ENCODE measurements at places on chromosomes 6 and 20.

GRCh38 chr6:36916126-36916525 is 30.4 kb downstream of the C6orf89 start:
- no peak for DNase-seq

- DNase-seq = no peak
These were observed 23.8 kb upstream of the PLEKHG1 start for GRCh38 chr6:150575836-150576235.

GRCh38 chr6:3808759-3809514 is 40.2 kb upstream of the FAM50B start:
- DNase-seq = no peak

- no peak for DNase-seq
These were observed 19.4 kb upstream of the MRGBP start for GRCh38 chr20:62776692-62777527.

DNA sequence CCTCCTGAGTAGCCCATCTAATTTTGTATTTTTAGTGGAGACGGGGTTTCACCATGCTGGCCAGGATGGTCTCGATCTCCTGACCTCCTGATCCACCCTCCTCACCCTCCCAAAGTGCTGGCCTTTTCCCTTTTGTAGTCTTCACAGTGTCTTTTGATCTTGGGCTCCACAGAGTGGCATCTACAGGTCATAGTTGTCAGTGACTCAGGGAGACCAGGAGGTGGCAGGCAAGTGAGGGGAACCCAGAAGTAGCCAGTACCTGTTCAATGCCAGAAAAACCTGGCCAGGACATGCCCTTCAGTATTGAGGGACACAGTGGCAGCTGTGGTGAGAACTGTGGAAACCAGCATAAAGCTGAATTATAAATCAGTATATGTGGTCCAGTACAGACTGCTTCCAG is 19.6 kb downstream of the RPP21 start:
- no peak for DNase-seq

DNA sequence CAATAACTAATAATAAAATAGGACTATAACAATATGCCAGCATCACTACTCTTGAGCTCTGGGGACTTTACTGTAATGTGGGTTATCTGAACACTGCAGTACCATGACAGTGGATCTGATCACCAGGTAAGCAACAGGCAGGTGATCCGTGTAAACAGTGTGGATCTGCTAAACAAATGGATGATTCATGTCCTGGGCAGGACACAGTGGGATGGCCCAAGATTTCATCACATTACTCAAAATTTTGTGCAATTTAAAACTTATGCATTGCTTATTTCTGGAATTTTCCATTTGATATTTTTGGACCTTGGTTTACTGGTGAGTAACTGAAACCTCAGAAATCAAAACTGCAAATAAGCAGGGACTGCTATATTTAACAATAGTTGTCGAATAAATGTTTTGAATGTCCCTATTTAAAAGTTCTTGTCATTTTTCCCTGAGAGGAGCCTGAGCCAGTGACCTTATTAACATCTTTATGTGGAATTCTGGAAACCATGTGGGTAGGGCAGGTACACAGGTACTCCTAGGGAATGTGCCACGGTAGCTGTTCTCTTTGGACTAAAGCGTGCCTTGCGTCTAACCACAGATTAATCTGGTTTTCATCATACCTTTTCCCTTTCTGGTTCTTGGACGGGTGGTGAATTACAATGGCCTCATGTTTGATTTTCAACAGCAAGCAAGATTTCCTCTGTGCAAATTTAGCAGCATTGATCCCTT is 214.5 kb upstream of the SASH1 start:
- DNase-seq = no peak

GRCh38 chr6:41200901-41201763 is at the start of gene TREML2:
TREML2 (minus strand) TSS chr6:41201149; CDS start chr6:41201008, 141 bp downstream.
- no peak for DNase-seq

DNA sequence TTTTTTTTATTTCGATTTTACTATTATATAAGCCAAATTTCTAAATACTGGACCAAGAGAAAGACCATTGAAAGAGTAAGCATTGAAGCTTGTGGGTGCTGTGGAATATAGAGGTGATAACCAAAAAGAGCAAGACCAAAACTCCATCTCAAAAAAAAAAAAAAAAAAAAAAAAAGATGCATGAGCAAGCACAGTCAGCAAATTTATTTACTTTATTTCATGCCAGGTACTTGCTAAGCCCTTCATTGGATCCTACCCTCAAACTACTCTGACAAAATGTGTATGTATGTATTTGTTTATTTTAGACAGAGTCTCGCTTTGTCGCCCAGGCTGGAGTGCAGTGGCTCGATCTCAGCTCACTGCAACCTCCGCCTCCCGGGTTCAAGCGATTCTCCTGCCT is 27.8 kb downstream of the BAK1 start:
- DNase-seq = no peak

- peak; percentile 62 for DNase-seq
These were observed 206.9 kb downstream of the IBTK start for GRCh38 chr6:82040405-82041221.

DNA sequence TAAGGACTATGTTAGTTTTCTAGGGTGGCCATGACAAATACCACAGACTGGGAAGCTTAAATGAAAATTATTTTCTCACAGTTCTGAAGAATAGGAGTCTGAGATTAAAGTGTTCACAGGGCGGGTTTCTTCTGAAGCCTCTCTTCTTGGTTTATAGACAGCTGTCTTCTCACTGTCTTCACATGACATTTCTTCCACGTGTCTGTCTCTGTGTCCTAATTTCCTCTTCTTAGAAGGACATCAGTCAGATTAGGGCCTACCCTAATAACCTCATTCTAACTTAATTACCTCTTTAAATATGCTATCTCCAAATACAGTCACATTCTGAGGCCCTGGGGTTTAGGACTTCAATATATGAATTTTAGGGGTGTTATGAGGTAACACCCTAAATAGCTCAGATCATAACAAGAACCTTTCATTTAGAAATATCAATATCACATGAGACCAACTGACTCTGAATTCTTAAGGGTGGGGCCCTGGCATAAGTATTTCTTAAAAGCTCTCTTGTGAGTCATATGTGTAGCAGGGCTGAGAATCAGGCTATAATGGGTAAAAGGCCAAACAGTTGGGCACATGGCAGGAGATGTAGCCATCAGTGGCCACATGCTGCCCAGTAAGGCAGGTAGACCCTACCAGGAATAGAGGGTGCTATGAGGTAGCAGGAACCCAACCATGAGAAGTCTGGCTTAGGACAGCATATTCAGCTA is 62.0 kb upstream of the TENT5A start:
- DNase-seq = no peak

- peak; percentile 34 for DNase-seq
These were observed 917.9 kb downstream of the KIF16B start for GRCh38 chr20:15655295-15655874.

GRCh38 chr6:137775227-137775626 is 91.8 kb upstream of the TNFAIP3 start:
- no peak for DNase-seq

GRCh38 chr6:44237813-44238433 is 9.0 kb upstream of the HSP90AB1 start:
- peak; percentile 85 for DNase-seq

DNA sequence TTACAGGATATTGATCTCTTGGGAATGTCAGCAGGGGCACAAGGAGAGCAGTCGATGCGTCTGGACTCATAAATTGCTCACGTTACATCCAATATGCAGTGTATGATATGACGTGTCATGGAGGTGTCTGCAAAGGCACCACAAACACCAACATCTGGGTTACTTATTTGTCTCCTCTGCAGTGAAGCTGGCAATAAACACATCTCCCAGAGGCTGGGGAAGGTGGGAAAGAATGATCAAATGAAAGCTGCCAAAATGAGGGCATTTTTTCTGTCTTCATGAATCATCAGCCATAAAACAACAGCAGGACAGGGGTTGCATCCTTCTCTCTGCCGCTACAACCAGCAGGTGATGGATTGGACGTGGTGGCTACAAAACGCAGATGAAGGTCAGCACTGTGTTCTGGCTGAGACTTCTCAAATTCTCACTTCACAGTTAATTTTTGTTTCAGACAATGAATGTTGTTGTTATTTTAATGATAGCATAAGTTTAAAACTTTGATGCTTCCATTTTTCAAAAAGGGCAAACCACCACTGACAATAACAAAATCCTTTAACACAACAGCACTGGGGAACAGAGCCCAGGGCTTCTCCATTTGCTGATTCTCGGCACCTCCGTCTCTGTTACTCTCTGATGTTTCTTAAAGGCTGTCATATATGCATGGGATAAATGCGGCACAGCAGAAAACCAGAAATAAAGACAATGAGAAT is 47.5 kb downstream of the ERMARD start:
- DNase-seq = no peak

DNA sequence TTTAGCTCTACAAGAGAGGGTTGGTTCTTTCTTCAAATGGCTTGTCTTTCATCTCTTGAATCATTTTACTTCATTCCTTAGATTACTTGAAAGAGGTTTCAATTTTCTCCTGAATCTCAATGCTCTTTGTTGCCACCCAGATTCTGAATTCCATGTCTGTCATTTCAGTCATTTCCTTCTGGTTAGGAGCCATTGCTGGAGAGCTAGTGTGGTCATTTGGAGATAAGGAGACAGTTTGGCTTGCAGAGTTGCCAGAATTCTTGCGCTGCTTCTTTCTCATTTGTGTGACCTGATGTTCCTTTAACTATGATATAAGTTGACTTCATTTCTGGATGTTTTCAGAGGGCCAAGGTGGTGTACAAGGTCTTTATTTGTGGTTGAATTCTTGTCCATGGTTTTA is 157.8 kb downstream of the SLC22A3 start:
- DNase-seq = no peak

GRCh38 chr6:148945301-148946021 is 198.6 kb downstream of the UST start:
- DNase-seq = no peak
